NCI-H345 (cell line): ENCODE measurements at places on chromosomes 6 and 20.

DNA sequence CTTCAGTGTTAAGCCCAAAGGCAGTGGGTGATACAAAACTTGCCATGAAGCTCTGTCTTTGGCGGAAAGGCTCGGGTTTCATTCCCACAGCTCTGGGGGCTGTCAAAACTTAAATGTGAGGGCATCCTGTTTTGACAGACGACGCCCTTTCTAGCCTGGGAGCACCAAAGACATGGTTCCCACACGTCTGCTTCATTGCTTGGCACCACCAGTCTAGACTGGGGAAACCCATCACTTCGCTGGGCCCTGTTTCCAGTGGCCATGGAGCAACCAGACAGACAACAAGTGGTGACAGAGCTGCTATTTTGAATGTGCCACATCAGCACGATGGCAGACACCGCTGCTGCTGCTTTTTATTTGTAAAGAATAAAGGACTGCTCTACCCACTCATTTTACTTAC, 127.5 kb downstream of the SASH1 start:
- DNase-seq = no peak

- no peak for DNase-seq
These were observed 13.2 kb upstream of the PARD6B start for GRCh38 chr20:50717974-50718761.

DNA sequence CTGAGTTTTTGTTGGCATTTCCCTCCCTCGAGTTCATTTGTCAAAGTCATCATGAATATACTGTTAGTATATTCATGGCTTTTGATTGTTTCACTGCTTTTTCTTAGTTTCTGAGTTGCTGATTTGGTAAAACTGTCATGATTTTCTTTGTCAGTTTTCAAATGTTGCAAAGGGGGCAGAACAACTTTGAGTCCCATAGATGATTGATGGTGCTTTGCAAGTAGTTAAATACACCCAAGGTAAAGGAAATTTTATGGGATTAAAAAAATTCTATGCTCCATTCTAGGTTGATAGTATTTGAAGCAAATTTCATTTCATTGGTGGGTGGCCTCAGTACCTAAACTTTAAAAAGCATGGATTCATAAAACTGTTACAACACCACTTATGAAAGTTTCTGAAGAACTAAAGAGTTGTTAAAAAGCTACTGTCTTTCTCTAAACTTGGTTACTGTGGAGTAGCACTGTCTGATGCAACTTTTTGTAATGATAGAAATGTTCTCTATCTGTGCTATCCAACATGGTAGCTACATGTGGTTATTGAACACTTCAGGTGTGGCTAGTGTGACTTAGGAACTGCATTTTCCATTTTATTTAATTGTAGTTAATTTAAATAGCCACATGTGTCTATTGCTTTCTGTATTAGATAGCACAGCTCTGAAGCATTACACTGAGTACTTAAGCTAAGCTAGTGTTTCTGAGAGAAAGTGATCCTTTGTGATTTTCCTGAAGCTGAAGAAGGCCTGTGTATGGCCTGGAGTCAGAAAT, 153.6 kb downstream of the ZFAND3 start:
- DNase-seq = no peak

DNA sequence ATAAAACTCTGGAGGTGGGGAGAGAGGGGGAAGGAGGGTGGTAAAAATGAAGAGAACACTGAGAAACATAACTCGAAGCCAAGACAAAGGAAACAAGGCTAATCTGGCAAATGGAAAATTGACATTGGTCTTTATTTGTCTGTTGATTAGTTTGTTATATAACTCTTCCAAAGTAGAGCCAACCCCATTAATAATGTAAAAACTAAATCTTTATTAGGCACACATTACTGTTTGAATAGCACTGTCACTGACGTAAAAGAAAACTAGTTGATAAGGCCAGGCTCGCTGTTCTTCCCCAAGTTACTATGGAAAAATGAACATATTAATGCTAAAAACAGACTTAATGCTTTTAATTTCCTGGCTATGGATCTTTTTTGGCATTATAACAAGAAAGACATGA, 110.0 kb downstream of the MAP3K5 start:
- DNase-seq = no peak

DNA sequence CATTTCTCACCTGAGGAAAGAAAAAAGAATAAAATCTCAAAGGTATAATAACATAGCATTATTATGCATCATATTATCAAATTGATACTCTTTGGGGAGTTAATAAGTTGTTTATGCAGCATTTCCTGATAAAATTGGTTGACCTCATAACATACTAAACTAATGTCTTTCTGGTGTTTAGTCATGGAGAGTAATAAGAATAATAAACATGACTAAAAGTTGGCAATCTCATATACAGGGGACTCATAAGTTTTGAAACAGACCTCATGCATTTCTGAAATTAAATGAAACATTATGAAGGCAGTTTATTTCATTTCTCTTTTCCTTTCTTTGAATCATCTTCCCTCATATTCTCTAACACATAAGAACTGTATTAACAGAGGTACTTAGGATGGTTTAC, 60.5 kb upstream of the PRDM1 start:
- no peak for DNase-seq

- DNase-seq = no peak
These were observed 11.7 kb downstream of the UST start for GRCh38 chr6:148758492-148758891.

- no peak for DNase-seq
These were observed 361.6 kb upstream of the SULF2 start for GRCh38 chr20:48146877-48147276.

DNA sequence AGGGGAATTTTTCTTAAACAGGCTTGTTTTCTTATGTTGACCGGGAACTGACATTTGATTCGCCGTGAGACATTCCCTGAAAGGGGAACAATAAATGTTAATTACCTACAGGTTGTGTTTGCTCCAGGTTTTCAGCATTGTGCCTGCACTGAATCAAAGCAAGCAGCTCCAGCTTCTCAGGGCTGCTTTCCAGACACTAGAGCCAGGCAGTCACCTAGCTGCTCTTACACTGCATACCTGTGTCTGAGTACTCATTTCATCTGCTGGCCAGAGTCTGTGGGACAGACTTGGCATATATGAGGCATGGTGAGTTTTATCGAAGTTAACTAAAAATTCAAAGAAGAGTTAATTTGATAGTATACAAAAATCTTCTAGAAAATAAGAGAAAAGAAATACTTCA, 951.8 kb upstream of the MAP3K7 start:
- no peak for DNase-seq

- peak; percentile 87 for DNase-seq
These were observed at the start of gene TAP2 for GRCh38 chr6:32838114-32838958. TAP2 (minus strand) TSS chr6:32838739; CDS start chr6:32838233, 506 bp downstream.

- no peak for DNase-seq
These were observed 74.5 kb downstream of the HUS1B start for GRCh38 chr6:582370-582769.

- DNase-seq = no peak
These were observed 29.8 kb downstream of the DIDO1 start for GRCh38 chr20:62896526-62896925.

- no peak for DNase-seq
These were observed 22.3 kb downstream of the SF3B5 start for GRCh38 chr6:144073024-144073423.

GRCh38 chr6:1738558-1739081, 128.9 kb downstream of the FOXC1 start:
- no peak for DNase-seq

DNA sequence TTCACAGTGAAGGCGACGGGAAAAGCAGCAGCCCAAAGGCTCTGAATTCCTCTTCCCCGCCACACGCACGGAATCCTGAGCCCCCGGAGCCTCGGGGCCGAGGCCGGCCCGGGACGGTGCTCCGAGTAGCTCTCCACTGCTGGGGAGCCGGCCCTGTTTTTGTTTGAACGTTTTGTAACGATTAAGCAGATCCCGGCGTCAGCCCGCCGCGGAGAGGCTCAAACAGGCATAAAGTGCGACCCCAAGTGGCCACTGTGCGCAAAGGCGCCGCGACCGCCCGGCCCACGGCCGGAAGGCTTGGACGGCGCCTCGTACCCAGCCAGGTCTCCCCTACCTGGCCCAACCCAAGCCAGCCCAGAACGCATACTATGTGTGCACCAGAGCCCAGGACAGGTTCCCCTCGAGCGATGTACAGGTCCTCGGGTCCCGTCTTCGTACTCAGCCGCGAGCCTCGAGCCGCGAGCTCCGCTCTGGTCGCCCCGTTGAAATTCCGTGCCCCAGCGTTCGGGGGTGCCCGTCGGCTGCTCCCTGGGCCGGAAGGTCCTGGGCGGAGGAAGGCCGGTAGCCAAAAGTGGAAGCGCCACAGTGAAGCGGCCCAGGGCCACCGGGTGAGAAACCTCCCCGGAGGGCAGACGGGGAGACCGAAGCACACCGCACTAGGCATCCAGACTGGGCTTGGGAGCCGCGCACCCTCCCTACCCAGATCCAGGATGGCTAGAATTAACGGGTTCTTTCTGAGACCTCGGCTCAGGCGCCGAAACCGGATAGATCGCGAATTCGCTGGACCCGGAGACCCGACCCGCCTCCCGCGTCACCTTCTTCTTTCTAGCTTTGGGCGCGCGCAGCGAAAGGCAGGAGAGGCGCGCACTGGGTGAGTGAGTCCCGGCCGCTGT, 1.2 kb upstream of the MAFB start:
- DNase-seq = peak; percentile 92

- no peak for DNase-seq
These were observed 29.3 kb upstream of the B4GALT5 start for GRCh38 chr20:49742948-49743347.

DNA sequence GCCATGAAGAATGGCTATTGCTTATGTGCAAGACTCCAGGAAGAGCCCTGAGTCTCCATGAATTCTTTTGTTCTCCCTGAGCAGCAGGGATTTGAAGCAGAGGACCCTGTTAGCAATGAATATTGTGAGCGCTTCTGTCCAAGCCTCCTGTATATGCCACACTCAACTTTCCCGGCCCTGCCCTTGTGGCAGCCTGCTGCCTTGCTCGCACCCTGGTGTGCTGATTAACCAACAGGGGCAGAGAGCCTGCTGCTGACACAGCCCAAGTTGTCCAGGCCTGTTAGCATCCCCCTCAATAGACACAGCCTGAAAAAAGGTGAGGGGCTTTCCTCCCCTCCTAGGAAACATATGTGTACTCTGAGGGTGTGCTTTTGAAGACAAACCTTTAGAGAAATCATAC, 131.4 kb downstream of the BMP2 start:
- peak; percentile 22 for DNase-seq

DNA sequence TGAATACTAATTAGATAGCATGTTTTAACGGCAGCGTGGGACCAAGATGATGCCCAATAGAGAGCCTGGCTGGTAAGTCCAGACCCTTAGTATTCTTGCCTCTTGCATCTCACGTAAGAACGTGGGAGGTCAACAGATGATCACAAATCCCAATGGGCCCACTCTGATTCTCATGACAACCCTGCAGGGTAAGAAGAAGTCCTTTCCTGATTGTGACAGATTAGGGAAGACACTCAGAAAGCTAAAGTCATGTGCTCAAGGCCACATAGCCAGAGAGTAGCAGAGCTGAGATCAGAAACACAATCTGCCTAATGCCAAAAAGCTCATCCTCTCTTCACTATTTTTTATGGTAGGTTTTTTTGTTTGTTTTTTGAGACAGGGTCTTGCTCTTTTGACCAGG, 103.8 kb downstream of the RALGAPA2 start:
- DNase-seq = no peak

GRCh38 chr6:145530454-145530853, 204.9 kb downstream of the EPM2A start:
- no peak for DNase-seq

GRCh38 chr6:111727802-111728201, 122.1 kb upstream of the TRAF3IP2 start:
- no peak for DNase-seq
